ENCODE measurements at places on chromosomes 7 and 10. TPM values are rescaled to one million over a fixed set of nuclear protein-coding genes. Genes with fewer than 3 reads are reported as not detected.

The MTG1 gene
- total RNA-seq = 35.8 TPM

The MPLKIP gene
- 16.2 TPM for total RNA-seq

The ACTL6B gene
- total RNA-seq = not detected

The BUD31 gene
- 32.9 TPM for total RNA-seq

The UPK3B gene
- 1.1 TPM for total RNA-seq

The PDE1C gene
- under 0.01 TPM for total RNA-seq

The NODAL gene
- not detected for total RNA-seq

The MASTL gene
- 4.6 TPM for total RNA-seq

The ADCYAP1R1 gene
- not detected for total RNA-seq
